ENCODE measurements at places on chromosomes 5 and 9. TPM values are rescaled to one million over a fixed set of nuclear protein-coding genes. Genes with fewer than 3 reads are reported as not detected.

PHF24 gene
- not detected for polyA plus RNA-seq

DAP gene
- polyA plus RNA-seq = 73.7 TPM

DMRT2 gene
- polyA plus RNA-seq = 0.23 TPM

PKD2L2 gene
- polyA plus RNA-seq = 0.41 TPM

ANKRD34B gene
- polyA plus RNA-seq = not detected

MOB3B gene
- polyA plus RNA-seq = 0.07 TPM

Measured in CD8-positive, alpha-beta memory T cell (primary cell).